ENCODE measurements at places on chromosomes 3 and 15. TPM values are rescaled to one million over a fixed set of nuclear protein-coding genes. Genes with fewer than 3 reads are reported as not detected.
A peak's percentile ranks its signal among the peaks of the same experiment; 100 is the strongest.

DNA sequence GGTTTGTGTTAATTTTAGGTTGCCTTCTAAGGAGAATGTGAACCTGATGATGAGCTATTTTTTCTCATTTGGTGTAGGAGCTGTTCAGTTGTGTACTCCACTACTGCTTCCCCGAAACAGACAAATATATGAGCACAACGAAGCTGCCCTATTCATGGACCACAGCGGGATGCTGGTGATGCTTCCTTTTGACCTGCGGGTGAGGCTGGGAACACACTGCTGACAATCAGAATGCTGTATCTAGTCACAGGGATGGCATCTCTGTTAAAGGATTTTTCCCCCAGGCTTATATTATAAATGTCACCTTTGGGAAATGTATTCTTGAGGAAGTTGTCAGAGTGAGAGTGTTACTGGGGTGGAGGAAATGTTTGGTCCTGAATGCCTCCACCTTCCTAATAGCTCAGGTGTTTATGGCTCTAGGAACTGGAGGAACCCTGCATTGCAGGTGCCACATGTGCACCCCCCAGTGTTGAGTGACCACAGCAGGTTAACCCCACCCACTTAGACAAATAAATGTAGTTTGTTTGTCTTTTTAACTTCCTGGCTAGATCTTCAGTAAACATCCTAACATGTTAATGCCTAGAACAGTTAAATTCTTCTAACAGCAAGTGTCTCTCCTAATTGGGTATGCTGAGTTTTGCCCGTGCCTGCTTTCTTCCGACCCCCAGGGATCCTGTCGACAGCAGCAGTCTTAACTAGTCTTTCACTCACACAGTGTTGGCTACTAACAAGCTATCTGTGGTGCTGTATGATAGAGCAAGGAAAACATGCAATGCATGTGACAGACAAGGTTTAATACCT is 35.7 kb downstream of the SRP14 start:
- DNase-seq = no peak

DNA sequence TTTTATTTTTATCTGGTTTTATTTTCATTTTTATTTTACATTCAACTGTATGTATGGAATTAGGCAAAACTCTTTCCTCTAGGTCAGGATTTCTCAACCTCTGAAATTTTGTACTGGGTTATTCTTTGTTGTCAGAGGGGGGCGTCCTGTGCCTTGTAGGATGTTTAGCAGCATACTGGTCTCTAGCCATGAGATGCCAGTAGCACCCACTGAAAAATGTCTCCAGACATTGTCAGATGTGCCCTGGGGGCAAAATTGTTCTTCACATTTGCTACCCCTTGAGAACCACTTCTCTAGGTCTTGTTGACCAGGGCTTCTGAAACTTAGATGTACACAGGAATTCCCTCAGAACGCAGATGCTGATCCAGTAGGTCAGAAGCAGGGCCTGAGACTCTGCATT is 5.4 kb downstream of the CHRNA5 start:
- DNase-seq = no peak

- no peak for DNase-seq
These were observed 83.4 kb downstream of the EBLN2 start for GRCh38 chr3:73144828-73145227.

The APPL1 gene
- polyA plus RNA-seq = 45.1 TPM

- no peak for DNase-seq
These were observed 187.3 kb upstream of the TSC22D2 start for GRCh38 chr3:150220799-150221198.

- no peak for DNase-seq
These were observed 1.9 kb upstream of the CCDC9B start for GRCh38 chr15:40342416-40343320.

- DNase-seq = peak; percentile 35
These were observed 1121.4 kb upstream of the ALCAM start for GRCh38 chr3:104245261-104245660.

- no peak for DNase-seq
These were observed 358.5 kb upstream of the RBMS3 start for GRCh38 chr3:28922376-28922775.

The INSYN1 gene
- 14.3 TPM for polyA plus RNA-seq

- DNase-seq = no peak
These were observed 27.2 kb downstream of the SRPRB start for GRCh38 chr3:133832802-133833144.

Data from left renal cortex interstitium (tissue), 4 donors.